SK-MEL-5 (cell line): ENCODE measurements at places on chromosomes 6 and 20. TPM values are rescaled to one million over a fixed set of nuclear protein-coding genes. Genes with fewer than 3 reads are reported as not detected.

RAET1G gene
- total RNA-seq: not detected in 2 replicates

CCDC167 gene
- 31.1 and 40.7 TPM in 2 replicates for total RNA-seq

KCNG1 gene
- 22.3 and 22.9 TPM in 2 replicates for total RNA-seq

BPIFB2 gene
- not detected in 2 replicates for total RNA-seq

DNA sequence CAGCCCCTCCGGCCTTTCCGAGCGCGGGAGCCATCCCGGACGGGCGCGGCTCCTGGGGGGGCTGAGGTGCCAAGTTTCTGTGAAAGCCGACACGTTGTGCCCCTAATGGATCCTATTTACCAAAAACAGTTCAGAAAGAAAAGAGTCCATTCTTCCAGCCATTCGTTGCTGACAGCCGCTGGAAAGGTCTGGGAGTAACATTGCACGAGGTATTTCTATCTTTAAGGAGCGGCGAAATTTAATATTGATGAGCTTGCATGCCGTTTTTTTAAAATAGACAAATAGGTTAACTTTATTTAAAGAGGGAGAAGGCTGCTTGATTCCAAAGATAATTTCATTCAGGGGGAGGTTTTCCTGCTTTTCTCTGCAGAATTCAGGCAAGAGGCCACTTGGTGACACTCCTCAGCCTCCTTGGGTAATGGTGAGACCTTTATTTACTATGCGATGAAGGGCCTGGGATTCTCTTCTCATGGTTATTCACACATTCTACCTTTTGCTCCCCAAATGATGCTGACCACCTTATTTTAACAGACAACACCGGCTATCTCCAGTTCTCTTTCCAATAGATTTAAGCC lies 988 bp downstream of the TIAM2 start:
- no peak for DNase-seq

DNA sequence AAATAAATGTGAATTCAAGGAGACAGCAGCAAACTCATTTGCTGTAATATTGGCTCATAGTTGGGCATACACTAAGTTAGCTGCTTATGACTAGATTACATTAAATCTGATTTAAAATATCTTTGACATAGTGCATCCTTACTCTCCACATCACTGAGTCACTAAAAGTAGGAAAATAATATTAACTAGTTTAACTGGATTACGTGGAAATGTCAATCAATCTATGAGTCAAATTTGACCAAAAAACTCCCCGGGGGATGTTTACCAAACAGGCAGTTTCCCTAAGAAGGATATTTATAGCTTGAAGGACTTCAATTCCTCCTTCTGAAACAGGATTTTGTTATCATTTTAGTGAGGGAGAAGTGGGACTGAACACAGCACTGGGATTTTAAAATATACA lies 366.5 kb downstream of the ESR1 start:
- no peak for DNase-seq

GRCh38 chr6:87287251-87287650 lies 35.1 kb upstream of the SMIM8 start:
- peak; percentile 41 for DNase-seq

DNA sequence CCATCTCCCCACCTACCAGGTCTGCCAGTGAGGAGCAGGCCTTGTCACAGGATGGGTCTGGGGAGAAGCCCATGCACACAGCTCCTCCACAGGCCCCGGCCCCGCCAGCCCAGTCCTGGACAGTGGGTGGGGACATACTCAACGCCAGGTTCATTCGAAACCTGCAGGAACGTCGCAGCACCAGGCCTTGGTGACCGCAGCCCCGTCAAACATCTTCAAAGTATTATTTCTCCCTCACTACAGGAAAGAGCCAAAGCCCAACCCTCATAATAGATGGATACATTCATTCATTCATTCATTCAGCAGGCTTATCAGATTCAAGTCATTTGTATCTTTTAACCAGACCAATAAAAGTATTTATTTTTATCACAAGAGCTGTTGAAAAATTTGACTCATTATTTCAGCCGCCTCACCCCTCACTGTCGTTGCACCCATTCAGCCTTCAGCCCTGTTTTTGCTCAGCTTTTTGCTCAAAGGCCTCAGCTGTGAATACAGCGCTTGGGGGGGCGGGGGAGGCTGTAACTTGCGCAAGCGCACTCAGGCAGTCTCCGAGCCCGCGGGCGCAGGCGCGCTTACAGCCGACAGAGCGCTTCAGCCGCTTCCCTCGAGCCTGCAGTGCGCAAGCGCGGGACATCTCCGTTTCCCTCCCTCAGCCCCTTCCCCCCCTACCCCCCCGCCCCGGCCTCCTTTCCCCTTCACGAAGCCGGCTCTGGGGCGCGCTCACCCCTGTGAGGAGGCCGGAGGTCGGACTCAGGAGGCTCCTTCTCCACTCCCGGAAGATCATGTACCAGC lies at the start of gene C6orf136:
C6orf136 (plus strand) TSS at position 684 of the 792 bp plus-strand sequence; CDS start at position 783, 99 bp downstream.
- peak; percentile 93 for DNase-seq

GRCh38 chr6:148316308-148316707 lies 26.3 kb upstream of the SASH1 start:
- no peak for DNase-seq
